Glomerular endothelial cell (primary cell): ENCODE measurements at places on chromosomes 5 and 9. TPM values are rescaled to one million over a fixed set of nuclear protein-coding genes. Genes with fewer than 3 reads are reported as not detected.

DNA sequence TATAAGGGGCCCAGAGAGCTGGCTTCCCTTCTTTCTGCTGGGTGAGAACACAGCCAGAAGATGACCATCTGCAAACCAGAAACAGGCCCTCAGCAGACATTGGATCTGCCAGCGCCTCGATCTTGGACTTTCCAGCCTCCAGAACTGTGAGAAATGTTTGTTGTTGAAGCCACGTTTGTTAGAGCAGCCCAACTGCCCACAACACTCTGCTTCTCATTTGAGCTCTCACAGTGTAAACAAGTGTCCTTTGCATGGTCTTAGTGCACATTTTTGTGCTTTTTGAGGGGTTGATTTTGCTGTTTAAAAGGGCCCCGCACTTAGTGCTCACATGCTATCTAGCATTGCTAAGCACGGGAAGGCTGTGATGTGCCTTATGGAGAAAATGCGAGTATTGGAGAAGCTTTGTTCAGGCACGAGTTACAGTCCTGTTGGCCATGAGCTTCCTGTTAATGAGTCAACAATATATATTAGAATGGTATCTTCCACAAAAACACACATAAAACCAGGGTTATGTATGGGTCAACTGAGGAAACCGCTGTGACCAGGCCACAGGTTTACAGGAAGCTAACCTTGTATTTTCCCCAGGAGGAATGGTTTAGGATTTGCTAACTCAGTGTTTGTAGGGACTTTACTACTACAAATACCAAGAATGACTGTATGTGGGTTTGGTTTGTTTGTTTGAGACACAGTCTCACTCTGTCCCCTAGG is 11.9 kb downstream of the CMBL start:
- DNase-seq: peak; percentile 52

DNA sequence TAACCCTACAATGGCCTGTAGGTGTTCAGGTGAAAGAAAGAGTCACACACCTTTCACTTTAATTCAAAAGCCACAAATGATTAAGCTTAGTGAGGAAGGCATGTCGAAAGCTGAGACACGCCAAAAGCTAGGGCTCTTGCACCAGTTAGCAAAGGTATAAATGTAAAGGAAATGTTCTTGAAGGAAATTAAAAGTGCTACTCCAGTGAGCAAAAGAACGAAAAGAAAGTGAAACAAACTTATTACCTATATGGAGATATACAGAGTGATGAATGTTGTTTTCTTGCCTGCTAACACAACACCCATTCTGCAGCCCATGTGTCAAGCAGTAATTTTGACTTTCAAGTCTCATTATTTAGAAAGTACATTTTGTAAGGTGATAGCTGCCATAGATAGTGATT is 254.2 kb upstream of the SLC24A2 start:
- no peak for DNase-seq

DNA sequence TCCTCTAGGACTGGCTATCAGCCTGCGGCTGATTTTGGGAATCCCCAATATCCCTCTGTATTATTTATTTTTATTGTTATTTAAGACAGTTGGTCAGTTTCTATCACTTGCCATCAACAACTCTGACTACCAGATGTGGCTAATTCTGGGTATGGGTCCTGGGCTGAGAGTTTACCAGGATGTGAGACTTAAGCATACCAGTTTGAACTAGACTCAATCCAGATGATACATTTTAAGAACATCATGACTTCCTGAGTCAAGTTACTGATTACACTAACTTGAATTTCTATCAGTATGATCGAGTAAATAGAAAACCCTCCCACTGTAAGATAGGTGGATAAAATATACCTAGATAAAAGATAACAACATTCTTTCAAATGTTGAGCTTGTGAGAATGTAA is 634.0 kb downstream of the MAT2B start:
- no peak for DNase-seq

DNA sequence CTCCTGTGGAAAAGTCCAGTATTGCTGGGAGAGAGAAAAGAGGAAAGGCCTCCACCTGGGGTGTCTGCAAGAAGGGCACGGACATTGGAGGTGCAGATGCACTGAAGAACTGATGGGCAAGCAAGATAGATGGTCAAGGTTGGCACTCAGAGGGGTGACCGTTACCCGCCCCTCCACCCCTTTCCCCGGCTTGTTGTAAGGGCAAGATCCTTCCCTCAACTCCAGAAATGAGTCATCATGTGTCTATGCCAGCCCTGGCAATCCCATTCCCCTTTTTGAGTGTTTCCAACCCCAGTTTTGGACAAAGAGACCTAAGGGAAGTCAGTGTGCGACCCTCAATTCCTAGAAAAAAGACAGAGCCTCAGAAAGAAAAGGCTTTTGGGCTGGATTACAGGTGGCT is 34.9 kb upstream of the ATP6V1G1 start:
- no peak for DNase-seq

DNA sequence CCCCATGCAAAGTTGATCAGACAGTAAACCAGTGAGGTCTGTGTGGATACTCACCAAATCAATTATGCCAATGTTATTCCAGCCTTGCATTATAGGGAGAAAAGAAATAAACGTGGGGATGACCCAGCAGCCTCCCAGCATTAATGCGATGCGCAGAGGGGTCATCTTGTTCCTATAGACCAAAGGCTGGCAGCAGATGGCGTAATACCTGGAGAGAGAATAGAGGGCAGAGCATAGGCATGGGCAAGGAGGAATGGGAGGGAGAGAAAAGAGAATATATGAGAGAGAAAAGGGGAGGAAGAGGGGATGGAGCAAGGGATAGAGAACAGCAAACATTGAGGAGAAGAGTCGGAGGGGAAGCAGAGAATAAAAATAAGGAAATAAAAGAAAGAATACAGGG is 131.2 kb downstream of the HTR4 start:
- no peak for DNase-seq

DNA sequence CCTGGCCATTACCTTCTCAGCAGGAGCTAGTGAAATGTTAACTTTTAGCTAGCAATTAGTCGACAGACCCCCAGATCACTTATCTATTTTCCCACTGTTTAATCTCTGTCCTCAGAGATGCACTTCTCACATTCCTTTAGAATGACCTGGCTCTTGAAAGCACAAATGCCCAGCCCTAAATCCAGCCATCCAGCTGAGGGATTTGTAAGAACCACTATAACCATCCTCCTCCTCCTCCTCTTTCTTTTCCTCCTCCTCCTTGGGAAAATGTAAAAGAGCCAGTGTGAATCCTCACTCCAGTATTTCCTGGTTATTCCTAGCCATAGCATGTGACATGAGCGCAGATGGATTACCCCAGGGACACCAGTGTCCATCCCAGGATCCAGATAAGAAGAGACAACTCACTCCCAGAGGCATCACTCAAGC is 124.3 kb downstream of the ENC1 start:
- no peak for DNase-seq

DNA sequence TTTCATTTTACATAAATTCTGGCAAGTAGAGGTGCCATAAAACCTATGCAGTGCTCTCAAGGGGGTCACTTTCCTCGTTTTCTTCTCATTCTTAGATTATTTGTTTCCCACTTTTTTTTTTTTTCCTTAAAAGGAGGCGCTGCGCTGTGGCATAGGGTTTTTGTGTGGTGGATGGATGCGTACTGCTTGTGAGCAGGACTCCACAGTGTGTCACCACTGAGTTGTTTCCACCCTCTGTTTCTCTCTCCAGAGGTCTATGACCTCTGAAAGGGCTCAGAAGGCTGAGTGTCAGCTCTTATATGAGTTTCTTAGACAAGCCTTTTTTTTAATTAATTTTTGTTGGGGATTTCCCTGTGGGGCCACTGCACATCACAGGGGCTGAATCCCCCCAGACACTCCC is 13.6 kb upstream of the CLTB start:
- no peak for DNase-seq

The MAPK9 gene
- total RNA-seq: 24.3 and 26.8 TPM in 2 replicates

- no peak for DNase-seq
Observed at GRCh38 chr9:88090151-88090581, 48.1 kb downstream of the SPATA31C2 start.

The GRXCR2 gene
- not detected in 2 replicates for total RNA-seq

- DNase-seq: no peak
Observed at GRCh38 chr5:41334758-41335157, 121.4 kb upstream of the C6 start.

GRCh38 chr9:37503736-37504135 is 18.0 kb downstream of the POLR1E start:
- no peak for DNase-seq

DNA sequence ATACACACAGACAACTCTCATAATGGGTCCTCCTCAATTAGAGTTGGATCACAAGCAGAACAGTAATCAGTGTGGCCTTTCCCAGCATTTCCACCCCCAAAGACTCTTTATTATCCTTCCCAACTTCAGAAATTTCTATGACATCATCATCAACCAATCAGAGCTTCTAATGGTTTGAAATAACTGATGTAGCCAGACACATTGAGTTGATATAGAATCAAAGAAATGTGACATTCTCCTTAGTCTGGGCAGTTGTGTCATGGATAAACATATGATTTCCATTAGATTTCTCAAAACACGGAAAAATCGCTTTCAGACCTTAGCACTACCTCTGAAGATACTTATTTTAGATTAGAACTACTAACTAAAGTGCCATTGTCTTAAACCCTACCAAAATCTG is 75.7 kb upstream of the NFIB start:
- no peak for DNase-seq

- no peak for DNase-seq
Observed at GRCh38 chr9:14994738-14995137, 84.5 kb upstream of the FREM1 start.

DNA sequence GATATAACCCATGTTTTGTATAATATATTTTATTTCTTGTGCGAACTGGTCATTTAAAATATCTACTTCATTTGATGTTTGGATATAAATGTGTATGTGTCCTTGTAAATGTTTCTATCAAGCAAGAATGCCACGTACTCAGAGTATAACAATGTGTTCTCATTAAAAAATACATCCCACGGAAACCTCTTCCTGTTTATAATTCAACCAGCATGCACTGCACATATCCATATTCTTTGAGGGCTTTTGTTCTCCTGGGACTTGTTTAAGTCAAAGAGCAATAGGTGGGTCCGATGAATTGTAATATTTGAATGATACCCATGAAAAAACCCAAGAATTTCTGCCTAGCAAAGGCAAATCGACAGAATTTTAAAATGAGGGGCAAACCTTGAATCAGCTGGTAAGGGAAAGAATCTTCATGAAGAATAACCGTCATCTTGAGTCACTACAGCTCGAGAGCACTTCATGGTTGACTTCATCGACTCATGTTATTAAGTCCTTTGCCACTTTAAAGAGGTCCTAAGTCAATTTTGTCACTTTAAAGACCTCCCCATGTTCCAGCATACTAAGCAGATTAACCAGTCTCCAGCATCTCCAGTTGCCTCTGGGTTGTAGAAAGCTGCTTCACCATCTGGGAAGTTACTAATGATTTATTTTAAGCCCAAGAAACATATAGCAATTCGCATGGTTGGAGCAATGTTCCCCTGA is 80.6 kb downstream of the NPR3 start:
- no peak for DNase-seq

The PFN3 gene
- total RNA-seq: not detected in 2 replicates

The IFNA13 gene
- not detected in 2 replicates for total RNA-seq

- DNase-seq: no peak
Observed at GRCh38 chr5:149381261-149381985, 2.3 kb upstream of the IL17B start.

The LECT2 gene
- not detected in 2 replicates for total RNA-seq

The ZNF879 gene
- total RNA-seq: 1.8 and 3.2 TPM in 2 replicates

- DNase-seq: no peak
Observed at GRCh38 chr5:157497875-157498611, 38.0 kb downstream of the NIPAL4 start.

DNA sequence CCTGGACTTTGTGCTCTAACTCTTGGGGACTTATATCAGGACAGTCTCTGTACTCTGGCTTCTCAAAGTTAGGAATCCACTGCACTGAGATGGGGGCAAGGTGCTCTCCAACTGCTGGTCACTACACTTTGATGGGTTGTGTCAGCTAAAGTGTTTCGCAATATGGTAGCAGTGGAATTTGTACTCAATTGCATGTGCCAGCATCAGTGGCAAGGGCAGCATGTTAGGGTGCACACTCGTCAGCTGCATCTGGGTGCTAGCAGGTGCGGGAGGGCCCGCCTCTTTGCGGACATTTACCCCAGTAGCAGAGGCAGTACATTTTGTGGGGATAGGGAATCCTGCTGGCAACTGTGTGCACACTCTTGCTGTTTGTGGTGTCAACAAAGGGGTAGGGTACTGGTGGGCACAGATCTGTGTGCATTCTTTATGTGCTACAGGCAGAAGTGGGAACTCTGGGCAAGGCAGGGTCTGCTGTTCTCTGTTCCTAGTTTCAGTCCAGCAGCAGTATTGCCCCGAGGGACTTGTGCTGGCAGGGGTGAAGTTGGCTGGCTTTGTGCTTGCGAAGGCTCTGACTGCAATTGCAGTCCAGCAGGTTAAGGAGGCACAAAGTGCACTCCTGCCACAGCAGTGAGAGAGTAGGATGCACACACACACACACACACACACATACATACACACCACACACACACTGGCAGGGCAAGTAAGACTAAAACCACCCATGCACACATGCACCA is 924.8 kb upstream of the CDH9 start:
- DNase-seq: no peak

The TMEM215 gene
- total RNA-seq: not detected in 2 replicates

The ADAMTSL1 gene
- total RNA-seq: 17.2 and 22.0 TPM in 2 replicates

The SPINK4 gene
- total RNA-seq: not detected in 2 replicates

DNA sequence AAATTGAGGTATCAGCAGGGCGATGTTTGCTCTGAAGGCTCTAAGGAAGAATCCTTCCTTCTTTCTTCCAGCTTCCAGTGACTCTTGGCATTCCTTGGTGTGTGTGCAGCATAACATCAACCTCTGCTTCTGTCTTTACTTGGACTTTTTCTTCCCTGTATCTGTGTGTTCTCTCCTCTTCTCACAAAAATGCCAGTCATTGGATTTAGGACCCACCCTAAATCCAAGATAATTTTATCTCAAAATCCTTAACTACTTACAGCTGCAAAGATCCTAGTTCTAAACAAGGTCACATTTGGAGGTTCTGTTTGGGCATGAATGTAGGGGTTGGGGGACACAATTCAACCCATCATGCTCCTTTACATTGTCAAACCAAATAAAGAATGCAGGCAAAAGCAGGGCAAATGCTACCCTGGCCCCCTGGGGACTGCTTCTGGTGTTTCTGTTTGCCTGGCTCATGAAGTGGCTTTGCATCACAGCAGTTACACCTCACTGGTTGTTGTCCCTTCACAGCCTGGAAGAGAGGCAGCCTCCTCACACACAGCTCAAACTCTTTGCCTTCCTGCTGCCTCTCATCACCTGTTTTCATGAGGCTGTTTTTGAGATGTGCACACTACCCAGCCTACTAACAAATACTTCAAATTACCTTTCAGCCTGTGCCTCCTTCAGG is 64.8 kb upstream of the PLCXD3 start:
- no peak for DNase-seq
